ENCODE measurements at places on chromosomes 4 and X.

GRCh38 chr4:59770601-59771264 lies 1429.4 kb upstream of the ADGRL3 start:
- DNase-seq = no peak

DNA sequence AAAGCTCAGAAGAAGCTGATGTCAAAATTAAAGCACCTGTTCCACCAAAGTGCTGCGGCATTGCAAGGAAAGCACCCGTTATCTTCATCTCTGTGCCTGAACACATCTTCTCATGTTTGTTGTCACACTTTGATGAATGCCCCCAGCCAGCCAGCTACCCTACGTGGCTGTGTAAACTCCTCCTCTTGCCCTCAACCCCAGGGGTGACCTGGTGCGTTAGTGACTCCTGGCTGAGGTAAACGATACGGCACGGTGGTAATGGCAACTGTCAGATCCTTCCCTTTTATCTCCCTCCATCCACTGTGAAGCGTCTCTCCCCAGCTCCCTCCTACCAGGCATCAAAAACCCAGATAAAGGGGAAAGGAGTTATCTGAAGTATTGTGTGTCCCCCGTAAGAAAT lies 90.6 kb upstream of the WWC2 start:
- no peak for DNase-seq

DNA sequence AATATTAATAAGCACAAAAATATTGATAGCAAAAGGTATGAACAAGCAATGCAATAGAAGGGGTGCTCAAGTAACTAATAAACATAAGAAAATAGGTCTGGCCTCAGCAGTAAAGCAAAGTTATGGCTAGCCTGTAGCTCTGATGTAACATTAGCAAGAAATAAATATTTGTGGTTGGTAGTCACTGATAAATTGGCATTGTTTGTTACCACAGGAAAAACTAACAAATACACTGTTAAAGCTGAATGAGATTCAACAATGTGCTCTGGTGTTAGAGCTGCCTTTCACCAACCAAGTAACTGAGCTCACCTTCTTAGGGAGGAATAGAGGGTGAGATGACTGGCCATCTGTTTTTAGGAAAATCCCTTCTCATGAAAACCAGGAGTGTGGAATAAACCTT lies 71.4 kb downstream of the AREG start:
- no peak for DNase-seq

GRCh38 chr4:60404027-60404426 lies 796.1 kb upstream of the ADGRL3 start:
- DNase-seq = no peak

DNA sequence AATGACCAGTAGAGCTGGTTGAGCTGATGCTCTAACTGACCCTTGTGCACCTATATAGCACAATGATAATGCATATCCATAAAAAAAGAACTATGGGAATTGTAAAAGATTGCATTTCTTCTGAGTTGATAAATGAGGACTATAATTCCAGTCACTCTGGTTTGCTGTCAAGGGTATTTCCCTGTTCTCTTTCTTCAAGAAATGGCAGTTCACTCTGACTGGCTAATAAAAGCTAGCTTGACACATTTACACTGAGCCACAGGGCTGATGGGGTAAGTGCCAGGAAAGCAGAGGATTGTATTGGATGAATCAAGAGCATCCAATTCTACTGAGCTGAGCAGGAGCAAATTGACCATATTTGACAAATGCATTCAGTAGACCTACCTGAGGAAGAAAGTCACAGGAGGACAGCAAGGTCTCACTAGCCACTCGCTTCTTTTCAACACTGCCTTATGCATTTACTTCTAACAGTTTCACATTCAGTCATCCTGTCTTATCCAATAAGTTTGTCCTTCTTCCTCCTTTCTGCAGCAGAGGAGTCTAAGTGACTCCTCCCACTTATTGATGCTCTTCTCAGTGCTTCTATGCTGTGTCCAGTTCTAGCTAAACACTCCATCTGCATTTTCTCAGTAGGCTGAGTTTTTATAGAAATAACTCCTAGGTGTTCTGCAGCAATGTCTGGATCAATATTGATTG lies 43.0 kb downstream of the RBMX2 start:
- no peak for DNase-seq

DNA sequence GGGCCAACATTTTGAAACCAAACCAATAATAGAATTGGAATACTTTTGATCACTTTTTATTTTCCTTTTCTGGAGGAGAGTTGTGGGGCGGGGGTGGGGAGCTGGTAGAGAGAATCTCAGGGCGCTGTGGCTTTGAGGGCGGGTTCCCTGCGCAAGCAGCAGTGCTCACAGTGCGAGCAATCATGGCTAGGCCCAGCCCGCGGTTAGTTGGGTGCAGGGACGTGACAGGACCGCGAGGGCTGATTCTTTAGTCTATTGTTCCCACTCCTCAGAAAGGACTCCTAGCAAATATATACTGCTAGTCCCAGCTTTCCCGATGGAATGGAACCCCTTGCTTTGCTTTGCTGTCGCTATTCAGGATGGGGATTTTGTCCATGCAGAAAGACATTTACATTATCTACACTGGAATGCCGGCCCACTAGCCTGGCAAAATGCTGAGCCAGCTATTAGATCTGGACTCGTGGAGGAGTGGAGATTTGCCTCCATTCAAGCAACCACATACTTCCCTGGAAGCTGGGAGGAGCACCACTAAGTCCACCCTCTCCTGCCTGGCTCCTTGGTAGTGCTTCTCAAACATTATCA lies 23.9 kb upstream of the APLN start:
- DNase-seq = peak; percentile 40

GRCh38 chr4:70993181-70994068 lies at the start of gene DCK:
DCK (plus strand) TSS chr4:70993649; CDS start chr4:70993836, 187 bp downstream.
- peak; percentile 90 for DNase-seq

GRCh38 chr4:4578981-4579380 lies 37.1 kb upstream of the STX18 start:
- no peak for DNase-seq

DNA sequence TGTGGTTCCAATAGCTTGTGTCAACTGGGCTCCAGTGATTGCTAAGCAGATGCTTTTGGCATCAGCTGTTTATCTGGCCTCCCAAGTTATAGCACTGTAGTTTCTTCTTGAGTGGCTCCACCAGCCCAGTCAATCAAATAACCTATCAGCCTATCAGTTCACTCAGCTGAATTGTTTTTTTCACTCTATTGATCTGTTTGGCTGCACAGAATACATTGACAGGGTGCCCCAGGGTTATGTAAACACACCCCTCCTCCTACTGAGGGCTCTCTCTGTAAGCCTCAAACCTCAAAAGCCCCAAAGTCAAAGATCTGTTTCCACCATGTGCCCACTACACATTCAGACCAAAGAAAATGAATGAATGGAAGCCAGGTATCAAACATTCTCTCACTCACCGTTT lies 214.0 kb downstream of the HS6ST2 start:
- no peak for DNase-seq

- DNase-seq = no peak
Measured at GRCh38 chr4:2332201-2332975, 70.5 kb upstream of the MXD4 start.

- peak; percentile 7 for DNase-seq
Measured at GRCh38 chr4:91064157-91064853, 937.1 kb downstream of the CCSER1 start.

- no peak for DNase-seq
Measured at GRCh38 chr4:57668621-57669020, 558.4 kb upstream of the IGFBP7 start.

- no peak for DNase-seq
Measured at GRCh38 chr4:148235809-148236208, 206.4 kb downstream of the NR3C2 start.

DNA sequence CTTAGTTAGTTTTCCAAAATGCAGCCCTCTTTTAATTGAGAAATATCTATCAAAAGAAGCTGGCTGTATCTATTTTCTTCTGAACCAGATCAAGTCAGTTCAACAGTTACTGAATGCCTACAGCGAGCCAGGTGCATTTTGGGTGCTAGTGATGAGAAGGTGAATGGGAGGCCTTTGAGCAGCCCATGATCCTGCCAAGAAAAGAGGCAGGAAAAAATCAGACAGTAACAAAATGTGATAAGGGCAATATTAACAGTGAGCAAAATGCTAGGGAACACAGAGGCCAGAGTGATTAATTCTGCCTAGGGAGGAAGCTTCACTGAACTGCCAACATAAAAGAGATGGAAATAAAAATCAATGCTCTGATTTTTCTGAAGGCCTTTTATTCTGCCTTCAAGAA lies 248.5 kb downstream of the SNCA start:
- no peak for DNase-seq

DNA sequence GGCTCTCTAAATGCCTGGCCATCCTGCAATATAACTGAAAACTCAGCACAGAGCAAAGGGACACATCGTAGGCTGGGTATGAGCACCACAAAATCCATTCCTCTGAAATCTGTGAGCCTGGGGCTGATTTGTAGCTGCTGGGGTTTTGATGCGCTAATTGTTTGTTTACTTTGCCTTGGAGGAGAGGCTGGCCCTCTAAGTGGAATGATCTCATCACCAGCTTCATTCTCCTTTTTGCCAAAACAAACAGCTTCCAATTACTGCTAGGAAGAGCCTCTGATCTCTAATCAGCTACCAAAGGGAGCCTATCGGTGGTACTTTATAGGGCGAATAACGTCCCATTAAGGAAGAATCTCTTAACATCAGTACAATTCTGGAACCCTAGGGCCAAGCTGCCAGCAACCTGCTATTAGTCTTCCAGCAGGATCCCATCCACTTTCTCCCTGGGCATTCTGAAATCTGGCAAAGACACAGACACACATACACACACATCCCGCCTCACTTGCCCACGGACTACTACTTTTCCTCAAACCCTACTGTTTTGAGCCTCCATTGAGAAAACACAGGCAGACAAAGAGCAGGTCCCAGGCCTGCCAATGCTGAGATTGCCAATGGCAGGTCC lies 5.8 kb downstream of the ANOS1 start:
- DNase-seq = no peak

- no peak for DNase-seq
Measured at GRCh38 chrX:141176586-141177451, at the start of gene LDOC1. LDOC1 (minus strand) TSS chrX:141177129; CDS start chrX:141177021, 108 bp downstream.

DNA sequence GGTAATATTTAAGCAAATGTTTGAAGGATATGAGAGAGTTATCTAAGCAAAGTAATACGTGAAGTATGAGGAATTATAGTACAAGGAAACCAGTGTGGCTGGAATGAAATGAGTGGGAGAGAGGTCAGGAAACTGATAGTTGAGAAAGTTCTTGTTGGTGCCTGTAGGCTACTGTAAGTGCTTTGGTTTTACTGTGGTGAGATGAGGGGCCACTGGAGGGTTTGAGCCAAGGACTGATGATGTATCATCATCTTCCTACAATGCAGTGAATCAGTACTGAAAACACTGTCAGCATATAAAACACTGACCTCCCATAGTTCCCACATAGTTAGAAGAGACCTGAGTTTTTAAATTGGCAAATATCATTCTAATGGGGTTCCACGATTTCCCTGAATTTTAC lies 367.5 kb upstream of the CTSO start:
- no peak for DNase-seq

- DNase-seq = no peak
Measured at GRCh38 chrX:115584696-115585095, 23.7 kb downstream of the PLS3 start.

GRCh38 chr4:156584100-156584499 lies 387.5 kb downstream of the PDGFC start:
- DNase-seq = peak; percentile 66

GRCh38 chr4:67634741-67635140 lies 66.2 kb downstream of the UBA6 start:
- DNase-seq = no peak

DNA sequence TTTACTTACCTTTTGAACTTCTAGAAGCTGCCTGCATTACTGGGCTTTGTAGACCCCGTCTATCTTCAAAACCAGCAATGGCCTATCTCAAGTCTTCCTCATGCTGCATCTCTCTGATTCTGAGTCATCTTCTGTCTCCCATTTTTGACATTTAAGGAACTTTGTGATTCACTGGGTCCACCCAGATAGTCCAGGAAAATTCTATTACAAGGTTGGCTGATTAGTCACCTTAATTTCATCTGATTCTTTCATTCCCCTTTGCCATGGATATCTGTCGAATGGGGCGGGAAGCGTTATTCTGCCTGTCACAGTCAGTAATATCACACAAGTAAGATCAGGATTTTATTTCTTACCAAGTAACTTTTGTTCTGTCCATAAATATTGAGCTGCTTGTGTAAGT lies 618.0 kb downstream of the CCSER1 start:
- peak; percentile 2 for DNase-seq

DNA sequence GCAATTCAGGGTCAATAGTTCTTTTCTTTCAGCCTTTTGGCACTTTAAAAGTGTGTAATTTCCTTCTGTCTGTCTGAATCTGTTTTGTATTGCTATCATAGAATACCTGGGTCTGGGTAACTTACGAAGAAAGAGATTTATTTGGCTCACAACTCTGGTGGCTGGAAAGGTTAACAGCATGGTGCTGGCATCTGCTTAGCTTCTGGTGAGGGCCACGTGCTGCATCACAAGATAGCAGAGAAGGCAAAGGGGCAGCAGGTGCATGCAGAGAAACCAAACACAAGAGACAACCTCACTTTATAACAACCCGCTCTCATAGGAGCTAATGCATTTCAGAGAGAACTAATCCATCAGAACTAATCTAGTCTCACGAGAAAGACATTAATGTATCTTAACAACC lies 18.8 kb downstream of the RGN start:
- no peak for DNase-seq

DNA sequence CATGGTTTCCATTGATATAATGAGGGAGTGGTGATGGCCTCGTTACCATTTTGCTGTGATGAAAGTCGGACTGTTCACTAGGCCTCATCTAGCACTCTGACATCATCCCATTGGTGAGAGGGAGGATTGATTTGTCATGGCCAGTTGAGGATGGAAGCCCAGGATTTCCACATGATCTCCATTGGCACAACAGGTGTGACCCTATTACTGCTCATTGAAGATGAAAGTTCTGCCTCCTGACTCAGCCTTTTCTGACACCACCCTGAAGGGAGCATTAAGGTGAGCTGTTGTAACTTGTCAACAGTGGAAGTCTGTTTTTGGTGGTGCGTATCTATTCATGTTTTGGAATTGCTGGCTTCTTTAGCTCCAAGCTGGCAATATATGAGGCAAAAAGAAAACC lies 144.2 kb downstream of the PABPC4L start:
- DNase-seq = no peak

- DNase-seq = no peak
Measured at GRCh38 chr4:854356-854755, 28.4 kb upstream of the CPLX1 start.

DNA sequence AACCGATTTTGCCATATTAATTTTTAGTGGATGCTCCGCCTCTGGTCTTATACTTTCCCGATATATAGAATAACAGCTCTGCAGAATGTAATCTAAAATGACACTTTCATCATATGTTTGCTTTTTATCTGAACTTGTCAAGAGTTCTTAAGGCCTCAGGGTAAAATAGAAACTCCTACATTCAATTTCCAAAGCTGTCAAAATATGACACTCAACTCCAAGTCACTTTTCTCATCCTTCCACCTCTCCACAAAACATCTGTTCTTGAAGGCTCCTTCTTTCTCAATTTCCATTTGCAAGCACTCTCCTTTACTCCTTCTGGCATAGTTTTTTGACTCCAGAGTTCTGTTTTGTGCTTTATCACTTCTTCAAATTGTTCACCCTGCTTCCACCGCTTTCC lies 242.2 kb downstream of the PDGFC start:
- DNase-seq = no peak
